ENCODE measurements at places on chromosomes 1 and 21.

DNA sequence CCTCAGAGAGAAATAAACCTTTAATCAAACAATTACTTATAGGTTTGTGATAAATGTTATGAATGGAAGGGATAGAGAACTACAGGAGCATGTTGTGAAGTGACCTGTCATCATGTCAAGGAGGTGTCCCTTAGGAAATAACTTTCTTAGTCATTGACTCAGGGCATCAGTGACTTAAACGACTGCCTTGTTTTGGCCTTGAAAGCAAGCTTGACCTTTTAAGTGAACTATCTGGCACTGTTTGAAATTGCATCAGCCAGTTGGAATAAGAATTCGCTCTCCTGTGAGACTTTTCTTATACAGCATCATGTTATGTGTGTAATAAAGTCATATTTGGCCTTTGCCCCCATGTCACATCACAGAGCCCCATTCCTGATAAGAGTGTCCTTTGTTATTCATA, 30.9 kb downstream of the LRRC8B start:
- no peak for DNase-seq

GRCh38 chr1:32221980-32222755, at the start of the genes EIF3I and TMEM234:
Gene EIF3I, plus strand, starts transcription at chr1:32222407. Its CDS starts 35 bp downstream, at chr1:32222442.
Gene TMEM234, minus strand, starts transcription at chr1:32222353. Its CDS starts 31 bp downstream, at chr1:32222322.
- DNase-seq: peak; percentile 76

- no peak for DNase-seq
These were observed 948 bp upstream of the COP1 start for GRCh38 chr1:176208034-176208433.

DNA sequence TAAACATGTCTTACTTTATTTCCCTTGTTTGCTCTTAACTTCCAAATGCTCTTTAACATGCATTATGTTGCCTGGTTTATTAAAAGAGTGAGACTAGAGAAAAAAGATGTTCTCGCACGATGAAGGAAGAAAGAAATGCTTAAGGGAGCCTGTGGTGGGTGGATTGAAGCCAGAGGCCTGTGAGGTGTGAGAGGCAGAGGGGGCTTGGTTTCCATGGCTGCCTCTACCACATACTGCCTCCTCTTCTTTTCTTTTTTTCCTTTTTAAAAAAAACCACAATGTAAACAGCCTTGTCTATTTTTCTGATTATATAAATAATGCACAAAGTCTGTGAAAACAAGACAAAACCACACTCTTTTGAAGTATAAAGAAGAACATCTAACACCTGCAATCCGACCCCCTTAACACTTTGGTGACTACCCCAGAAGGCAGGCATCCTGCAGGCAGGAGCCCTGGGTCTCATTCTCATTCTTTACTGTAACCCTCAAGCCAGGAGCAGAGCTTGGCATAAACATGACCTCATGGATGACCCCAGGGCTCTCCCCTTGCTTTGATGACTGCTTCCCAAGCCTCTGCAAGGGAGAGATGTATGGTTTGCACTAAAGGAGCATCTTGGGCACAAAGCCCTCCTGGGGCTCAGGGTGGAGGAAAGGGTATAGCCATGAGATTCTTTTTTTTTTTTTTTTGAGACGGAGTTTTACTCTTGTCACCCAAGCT, 10.1 kb upstream of the PARP1 start:
- DNase-seq: no peak

- DNase-seq: no peak
These were observed 217.1 kb downstream of the KCNJ6 start for GRCh38 chr21:37699024-37699775.

DNA sequence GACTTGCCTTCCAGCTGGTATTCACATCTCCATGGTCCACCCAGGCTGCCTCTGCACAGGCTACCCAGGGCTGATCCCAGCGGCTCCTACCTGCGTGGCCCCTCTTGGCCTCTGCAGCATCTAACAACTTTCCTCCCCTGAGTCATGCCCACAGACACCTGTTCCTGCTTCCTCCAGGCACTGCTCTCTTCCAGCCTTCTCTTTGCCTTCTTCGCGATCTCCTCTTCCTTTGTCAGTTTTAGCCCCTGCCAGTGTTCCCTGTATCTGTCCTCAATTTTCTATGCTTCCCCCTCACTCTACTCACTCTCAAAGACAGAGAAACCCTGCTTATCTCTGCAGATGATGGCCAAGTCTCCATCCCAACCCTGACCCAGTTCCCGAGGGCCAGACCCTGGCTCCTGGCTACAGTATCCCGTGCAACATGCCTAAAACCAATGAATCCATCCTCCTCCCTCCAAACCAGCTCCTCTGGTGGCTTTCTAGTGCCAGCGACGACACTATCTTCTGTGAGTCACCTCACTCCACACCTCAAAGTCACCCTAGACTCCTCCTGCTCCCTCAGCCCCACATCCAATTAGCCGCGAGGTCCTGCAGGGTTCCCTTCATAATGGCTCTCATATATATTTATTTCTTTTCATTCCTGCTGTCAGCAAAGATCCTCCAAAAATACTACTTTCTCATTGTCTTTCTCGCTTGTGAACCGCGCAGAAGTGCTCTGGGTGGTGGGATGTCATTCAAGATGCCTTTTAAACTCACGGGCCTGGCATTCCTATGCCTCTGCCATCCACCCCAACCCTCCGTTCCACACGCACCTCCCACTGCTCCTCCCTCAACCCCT, 259.2 kb downstream of the TOMM20 start:
- no peak for DNase-seq

DNA sequence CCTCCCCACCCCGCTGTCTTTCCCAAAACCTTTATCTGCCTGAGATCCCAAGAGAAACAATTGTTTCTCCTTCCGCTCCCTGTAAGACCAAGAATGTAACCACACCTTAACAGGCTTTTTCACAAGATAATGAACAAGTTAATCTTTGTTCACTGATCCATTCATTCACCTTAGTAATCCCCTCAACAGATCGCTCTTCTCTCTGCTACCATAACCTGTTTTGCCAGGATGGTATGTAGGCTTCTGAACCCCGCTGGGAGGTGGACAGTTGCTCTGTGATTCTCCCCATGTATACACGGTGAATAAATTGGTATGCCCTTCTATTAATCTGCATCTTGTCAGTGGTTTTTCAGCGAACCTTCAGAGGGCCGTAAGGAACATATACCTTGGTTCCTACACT, 18.7 kb upstream of the RGSL1 start:
- no peak for DNase-seq

- DNase-seq: no peak
These were observed 18.8 kb downstream of the PGBD5 start for GRCh38 chr1:230407351-230407750.

- DNase-seq: no peak
These were observed 10.2 kb upstream of the CAMK2N1 start for GRCh38 chr1:20496241-20496661.

DNA sequence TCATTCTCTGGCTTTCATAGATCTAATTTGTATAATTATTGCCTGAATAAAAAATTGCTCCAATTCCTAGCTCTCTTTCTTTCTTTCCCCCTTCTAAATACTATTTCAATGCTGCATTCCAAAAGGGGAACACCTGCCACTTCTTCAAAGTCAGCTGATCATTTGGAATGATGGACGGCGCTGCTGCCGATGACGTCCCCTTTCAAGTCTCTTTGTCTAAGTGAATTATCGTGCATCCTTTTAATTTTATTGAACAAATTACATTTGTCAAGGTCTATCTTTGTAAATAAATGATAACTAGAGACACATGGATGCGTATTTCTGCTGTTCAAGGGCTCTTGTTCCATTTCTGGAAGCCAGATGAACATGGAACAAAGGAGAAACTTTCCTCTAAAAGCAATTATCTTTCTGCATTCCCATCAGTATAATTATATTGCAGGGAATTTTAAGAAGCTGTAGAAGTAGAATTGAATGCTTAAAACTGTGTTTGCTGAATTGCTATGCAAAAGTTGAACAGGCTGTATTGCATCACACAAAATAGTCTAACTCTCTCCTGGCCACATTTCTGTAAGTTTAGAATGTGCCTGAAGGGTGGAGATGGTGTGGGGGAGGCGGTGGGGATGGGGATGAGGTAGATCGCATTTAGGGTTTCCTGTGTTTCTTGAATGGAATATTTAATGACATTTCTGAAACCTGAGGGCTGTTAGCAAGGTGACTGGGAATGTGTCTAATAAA, 191.9 kb upstream of the LMO4 start:
- no peak for DNase-seq

GRCh38 chr1:201096977-201097856, 15.0 kb downstream of the CACNA1S start:
- DNase-seq: no peak

GRCh38 chr1:39905172-39905571, 3.5 kb upstream of the MYCL start:
- DNase-seq: no peak

DNA sequence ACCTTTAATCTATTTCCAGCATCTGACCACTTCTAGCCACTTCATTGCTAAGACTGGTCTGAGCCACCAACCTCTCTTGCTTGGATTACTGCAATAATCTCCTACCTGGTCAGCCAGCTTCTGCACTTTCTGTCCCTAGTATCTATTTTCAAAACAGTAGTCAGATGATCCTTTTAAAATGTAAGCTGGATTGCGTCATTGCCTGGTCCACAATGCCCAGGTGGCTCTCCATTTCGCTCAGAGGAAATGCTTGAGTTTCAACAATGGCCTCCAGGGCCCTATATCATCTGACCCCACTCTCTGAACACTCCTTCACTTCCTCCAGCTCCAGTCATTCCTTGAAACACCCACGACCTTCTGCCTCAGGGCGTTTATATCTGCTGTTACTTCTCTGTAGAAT, 2.3 kb downstream of the FYB2 start:
- no peak for DNase-seq

GRCh38 chr1:245946905-245947304, 560.2 kb downstream of the SMYD3 start:
- DNase-seq: no peak

All from NCI-H748 treated with DMSO at 0.1 percent for 48 hours (cell line).